Nephron progenitor cell (in vitro differentiated cells): ENCODE measurements at places on chromosomes 5 and 9.

DNA sequence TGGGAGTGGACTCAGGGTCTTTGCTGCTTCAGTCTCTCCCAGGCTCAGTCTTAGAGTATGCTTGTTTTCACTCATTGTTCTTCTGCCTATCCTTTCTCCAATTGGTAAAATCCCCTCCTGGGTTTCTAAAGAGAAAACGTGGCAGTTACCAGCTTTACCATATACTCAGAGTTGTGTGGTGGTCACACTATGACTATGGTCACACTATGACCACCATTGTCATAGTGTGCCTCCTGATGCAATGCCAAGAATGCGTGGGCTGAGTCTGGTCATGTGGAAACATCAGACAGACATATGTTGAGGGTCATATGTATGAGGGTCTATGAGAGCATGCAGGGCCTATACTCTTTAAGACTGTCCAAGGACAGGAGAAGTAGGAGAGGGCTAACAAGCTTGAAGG lies 326.5 kb upstream of the PRR16 start:
- DNase-seq, result no peak

DNA sequence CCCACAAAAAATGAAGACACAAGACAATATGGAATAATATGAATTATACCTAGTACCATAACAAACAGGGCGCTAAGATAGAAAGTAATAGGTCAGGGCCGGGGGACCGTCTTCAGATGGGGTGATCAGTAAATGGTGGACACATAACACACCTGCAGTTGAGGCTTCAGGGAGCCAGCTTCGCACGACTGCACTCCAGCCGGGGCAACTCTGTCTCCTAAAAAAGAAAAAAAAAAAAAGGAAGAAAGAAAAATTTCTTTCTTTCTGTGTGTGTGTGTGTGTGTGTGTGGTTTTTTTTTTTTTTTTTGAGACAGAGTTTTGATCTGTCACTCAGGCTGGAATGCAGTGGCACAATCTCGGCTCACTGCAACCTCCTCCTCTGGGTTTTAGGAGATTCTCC lies 75.0 kb upstream of the HSPA9 start:
- DNase-seq, result no peak

GRCh38 chr9:135501261-135502167 lies 1.0 kb downstream of the MRPS2 start:
- no peak for DNase-seq

GRCh38 chr9:110971234-110971633 lies 67.0 kb downstream of the LPAR1 start:
- no peak for DNase-seq

GRCh38 chr9:87685441-87685840 lies 40.5 kb upstream of the CTSL start:
- no peak for DNase-seq

GRCh38 chr9:127411122-127411521 lies 13.1 kb upstream of the ZNF79 start:
- no peak for DNase-seq
